ENCODE measurements at places on chromosomes 7 and 10.

DNA sequence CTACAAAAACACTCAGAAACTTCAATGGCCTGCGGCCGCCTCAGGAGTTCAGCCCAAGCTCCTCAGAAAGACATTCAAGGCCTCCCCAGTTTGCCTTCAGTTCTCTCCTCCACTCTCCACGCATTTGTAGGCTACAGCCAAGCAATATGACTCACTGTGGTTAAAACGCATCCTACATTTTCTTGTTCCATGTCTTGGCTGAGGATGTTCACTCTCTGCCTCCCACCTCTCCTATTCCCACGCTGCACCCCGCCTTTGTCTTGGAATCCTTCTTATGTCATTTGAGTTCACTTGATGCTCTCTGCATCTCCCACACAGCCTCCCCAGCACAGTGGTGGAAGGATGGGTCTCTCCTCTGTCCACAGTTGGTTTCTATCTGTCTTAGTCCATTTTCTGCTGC lies 184.8 kb downstream of the NPSR1 start:
- DNase-seq = no peak

GRCh38 chr10:60032723-60033122 lies 126.4 kb upstream of the CCDC6 start:
- no peak for DNase-seq

DNA sequence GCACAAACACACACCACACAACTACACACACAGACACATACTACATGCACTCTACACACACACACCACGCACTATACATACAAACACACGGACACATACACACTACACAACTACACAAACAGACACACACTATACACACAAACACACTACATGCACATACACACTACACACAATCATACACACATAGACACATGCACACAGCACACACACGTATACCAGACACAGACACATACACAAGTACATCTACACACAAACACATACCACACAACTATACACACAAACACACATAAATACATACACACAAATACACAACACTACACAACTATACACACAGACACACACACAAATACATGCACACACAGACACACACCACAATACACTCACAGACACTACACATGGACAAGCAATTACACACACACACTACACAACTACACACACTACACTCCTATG lies 4.6 kb downstream of the GPR15LG start:
- no peak for DNase-seq

DNA sequence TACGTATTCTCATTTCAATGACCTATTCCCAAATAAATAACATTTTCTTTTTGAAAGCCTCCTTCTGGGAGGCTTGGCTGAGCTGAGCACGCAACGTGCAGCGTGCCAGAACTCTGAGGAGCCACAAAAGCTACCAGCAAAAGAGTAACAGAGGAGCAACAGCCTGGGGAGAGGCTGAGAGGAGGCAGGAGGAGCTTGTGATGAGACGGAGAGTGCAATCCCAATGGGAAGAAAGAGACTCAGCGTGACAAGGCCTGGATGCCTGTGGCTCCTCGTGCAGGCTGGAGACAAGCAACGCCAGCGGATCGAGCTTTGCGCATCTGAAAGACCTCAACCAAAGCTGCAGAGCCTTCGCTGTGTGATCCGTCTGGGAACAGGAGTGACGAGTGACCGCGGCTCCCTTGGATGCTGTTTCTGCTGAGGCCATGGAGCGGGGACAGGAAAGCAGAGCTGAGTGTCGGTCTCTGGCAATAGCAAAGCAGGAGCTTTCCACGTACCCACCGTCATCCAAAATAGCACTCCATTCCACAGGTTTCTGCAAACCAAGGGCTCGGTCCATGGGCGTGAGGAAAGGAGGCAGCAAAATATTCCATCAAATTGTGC lies 171.7 kb upstream of the PFKP start:
- DNase-seq = no peak

DNA sequence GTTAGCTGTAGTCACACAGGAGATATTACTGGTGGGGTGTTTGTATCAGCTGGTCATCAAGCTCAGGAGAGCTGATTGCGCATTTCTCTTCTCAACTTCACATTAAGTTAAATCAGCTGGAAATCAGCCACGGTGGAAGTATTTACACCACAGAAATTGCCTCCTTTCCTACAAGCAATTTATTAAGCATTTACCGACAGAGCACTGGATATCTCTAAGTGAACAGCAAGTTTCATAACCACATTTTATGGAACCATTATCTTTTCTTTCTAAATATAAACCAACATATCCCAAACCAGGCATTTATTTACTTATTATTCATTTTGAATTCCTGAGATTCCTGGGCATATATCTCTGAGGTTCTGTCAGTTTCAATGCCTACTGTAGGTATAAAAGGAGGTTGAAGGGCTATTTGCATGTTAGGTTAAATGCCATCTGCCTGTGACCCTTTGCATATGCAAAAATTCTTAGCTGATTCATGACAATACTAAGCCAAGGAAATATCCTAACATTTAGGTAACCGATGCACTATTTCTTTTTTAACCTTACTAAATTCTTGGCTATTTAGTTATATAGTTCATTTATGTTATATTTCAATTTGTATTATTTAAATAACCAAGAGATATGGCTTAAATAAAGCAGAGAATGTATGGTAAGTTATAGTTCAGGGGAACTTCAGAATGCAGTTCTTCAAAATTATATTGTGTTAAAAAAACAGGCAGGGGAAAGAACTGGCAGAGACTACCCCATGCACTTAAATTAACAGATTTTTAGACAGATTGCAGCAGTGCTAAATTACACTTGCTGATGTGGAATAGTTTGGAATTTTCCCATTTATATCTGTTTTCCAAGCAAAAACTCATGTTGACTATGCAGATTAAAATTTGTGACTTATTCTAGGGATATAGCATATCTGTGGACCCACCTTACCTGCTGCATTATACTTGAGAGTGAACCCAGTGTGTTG lies 56.8 kb downstream of the DYNC1I1 start:
- DNase-seq = no peak

GRCh38 chr7:88217675-88218428 lies 2.0 kb downstream of the SRI start:
- DNase-seq = no peak

DNA sequence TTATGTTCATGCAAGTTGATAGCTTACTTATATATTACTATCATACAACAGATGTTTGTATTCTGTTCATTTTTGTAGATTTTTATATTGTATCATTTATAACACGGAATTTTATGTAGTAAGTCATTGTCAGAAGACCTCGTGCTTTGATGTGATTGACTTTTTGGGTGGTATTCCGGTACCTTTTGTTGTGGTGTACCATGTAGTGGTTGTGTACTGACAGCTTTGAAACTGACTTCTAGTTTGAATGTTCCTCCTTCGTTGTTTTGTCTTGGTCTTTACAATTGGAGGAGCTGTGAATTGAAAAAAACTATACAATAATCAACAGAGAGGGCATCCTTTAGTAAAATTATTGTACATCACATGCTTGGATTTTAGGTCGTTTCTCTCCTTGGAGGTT lies 61.5 kb downstream of the WAC start:
- DNase-seq = no peak

- DNase-seq = no peak
Measured at GRCh38 chr7:35546691-35547429, 148.1 kb downstream of the HERPUD2 start.

DNA sequence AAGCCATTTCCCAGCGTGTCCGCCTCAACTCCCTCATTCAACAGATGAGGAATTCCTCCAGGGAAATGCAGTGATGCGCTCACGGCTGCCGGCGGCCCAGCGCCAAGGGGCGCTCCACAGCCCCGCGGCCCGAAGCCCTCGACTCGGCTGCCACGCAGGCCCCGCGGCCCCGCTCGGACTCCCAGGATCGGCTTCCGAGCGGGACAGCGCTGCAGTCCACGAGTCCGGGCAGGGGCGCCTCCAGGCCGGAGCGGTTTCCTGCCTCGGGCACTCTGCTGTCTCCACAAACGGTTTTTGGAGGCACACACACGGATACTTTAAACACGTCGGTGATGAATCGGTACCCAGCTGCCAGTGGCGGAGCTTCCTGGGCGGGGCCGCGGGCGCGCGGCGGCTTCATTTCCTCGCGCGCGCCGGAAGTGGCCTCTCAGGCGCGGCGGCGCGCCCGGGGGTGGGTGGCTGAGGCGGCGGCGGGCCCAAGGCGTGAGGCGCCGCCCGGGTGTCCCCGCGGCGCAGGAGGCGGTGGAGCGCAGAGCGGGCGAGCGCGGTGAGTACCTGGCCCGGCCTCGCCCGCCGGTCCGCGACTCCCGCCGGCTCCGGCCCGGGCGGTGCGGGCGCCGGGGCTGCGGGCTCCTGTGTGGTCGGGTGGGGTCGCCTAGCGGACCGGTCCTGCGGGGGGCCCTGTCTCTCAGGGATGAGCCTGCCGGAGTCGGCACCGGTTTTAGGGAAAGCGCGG lies at the start of gene CSGALNACT2:
Gene CSGALNACT2 (plus strand): TSS at position 425 of the 736 bp plus-strand sequence. CDS start 16,705 bp downstream, outside the sequence.
- DNase-seq = peak; percentile 61

GRCh38 chr10:79443338-79444198 lies 1.9 kb downstream of the ZCCHC24 start:
- DNase-seq = no peak

DNA sequence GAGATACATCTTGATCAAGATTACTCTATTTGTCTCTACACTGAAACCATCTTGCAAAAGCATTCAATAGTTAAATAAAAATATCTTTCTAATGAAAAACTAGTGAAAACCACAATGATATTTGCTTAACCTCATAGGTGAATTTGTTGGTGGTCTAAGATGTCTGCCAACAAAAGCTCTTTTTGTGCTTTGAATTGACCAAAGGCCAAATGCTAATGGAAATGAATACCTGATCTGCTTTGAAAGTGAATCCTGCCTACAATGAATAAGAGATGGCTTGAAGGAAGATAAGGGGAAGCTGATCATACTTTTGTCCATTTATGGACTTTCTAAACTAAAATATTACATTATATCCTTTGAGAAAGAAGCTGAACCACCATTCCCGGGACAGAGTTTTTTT lies 228.9 kb upstream of the ETV1 start:
- DNase-seq = no peak

DNA sequence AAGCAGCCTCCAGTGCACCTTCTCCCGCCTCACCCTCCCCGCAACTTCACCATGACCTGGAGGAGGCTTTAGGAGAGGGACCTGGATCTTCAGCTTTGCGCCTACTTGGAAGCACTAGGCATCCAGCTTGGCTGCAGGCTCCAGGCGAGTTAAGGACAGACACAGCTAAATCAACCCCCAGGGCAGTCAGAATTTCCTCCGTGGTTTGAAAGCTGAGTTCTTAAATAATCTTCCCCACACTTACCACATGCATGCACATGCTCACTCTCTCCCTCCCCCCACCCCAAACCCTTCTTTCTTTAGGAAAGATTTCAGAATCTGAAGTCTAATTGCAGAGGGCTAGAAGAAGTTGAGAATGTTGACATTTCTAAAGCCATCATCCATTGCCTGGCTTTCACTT lies 36.7 kb upstream of the LRRC4 start:
- no peak for DNase-seq

DNA sequence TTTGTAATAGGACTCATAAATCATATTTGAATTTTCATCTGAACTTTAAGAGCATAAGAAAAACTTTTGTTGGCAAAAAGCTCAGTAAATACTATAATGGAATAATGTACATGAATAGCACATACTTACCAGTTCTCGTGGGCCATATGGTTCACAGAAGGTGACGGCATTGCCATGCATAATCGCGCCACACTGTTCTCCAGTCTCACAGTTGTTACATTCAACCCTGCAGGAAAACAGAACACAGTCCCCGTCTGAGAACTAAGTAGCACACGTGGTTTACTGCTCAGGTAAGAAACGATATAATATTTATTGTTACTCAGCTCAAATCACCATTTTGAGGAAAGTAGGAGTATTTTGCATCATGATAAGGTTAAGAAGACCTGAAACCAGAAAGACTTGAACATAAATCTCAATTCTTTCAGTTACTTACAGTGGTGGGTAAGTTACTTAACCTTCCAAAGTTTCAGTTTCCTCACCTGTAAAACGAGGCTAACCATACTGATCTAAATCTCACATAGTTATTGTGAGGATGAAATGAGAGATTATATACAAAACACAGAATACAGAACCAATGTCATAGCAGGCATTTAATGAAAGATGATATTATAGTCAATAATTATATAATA lies 261.4 kb downstream of the RELN start:
- DNase-seq = no peak

DNA sequence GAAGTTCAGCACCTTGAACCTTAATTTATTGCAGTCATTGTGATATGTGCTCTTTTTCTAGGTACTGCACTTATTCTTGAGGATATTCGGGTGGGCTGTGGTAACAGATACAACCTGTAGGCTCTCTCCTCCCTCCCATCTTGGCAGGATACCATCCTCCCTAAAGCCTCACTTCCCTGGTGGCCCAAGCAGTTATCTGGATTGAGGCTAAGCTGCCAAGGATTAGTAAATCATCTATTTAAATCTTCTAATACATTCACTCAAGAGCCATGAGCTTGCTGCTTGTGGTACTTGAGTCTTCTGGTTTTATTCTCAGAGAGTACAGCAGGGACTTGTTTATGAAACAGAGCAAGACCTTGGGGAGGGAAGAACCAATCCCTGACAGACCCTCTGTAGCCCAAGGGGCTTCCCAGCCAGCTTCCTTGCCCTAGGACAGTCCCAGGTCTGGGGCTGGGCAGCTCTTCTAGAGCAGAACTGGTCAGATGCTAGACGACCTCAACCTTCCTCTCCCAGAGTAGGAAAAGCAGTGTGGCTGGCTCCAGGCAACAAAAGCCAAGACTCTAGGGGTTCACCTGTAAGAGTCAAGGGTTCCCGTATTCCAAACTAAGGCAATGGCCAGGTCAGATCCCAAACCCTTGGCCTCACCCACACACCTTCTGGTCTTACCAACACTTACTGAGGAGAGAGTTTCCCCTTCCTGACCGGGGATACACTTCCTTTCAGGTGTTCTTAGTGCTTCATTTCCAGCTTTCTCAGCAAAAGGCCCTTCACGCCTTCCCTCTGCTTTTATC lies 21.3 kb downstream of the WNT8B start:
- no peak for DNase-seq

DNA sequence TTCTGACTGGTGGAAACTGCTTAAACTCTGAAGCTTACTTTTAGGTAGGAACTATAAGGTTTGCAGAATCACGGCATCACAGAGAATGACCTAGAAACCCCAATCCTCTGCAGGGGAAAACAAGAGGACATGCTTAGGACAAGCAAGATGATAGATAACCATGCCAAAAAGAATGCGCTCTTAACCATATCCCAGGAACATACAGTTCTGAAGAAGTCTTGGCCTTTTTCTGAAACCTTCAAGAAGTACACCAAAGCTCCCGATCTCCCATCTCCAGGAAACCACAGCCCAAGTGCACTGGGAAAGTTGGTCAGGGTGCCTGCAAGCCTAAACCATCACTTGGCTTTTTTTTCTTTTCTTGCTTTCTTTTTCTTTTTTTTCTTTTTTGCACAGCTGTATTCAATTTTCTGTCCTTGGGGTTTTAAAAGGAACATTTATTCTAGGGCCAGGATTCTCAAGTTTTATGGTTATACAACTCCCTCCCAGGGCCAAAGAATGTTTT lies 12.2 kb upstream of the SVIL start:
- no peak for DNase-seq

DNA sequence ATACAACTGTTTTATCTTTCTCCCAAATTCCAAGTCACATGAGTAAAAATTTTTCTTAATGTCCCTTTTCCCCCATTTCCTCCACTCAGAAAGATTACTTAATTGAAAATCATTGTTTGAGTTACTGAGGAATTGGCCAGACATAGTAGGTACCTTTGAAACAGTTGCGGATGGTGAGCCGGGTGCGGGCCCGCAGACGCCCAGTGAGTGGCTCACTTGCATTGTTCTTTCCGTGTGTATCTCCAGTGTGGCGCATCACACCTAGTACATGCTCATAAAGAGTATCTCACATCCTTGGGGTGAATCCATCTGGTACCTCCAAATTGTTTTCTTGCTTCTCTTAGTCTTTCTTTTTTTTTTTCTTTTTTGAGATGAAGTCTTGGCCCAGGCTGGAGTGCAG lies 14.3 kb downstream of the TRRAP start:
- DNase-seq = no peak

Measured in progenitor cell of endocrine pancreas (in vitro differentiated cells).